B cell (primary cell): ENCODE measurements at places on chromosomes 1 and 21.
A peak's percentile ranks its signal among the peaks of the same experiment; 100 is the strongest.

- DNase-seq: no peak
These were observed 45.4 kb upstream of the ZC3H12A start for GRCh38 chr1:37429029-37429428.

DNA sequence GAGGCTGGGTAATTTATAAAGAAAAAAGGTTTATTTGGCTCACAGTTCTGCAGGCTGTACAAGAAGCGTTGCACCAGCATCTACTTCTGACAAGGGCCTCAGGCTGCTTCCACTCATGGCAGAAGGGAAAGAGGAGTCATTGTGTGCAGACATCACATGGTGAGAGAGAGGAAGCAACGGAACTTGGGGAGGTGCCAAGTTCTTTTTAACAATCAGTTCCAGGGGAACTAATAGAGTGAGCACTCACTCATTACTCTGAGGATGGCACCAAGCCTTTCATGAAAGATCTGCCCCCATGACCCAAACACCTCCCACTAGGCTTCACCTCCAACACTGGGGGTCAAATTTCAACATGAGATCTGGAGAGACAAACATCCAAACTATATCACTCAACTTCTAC lies 77.2 kb downstream of the DDAH1 start:
- DNase-seq: no peak

GRCh38 chr1:2411801-2412394 lies 466 bp downstream of the PEX10 start:
- no peak for DNase-seq

- peak; percentile 64 for DNase-seq
These were observed 8.2 kb downstream of the CEP170 start for GRCh38 chr1:243246916-243247315.

DNA sequence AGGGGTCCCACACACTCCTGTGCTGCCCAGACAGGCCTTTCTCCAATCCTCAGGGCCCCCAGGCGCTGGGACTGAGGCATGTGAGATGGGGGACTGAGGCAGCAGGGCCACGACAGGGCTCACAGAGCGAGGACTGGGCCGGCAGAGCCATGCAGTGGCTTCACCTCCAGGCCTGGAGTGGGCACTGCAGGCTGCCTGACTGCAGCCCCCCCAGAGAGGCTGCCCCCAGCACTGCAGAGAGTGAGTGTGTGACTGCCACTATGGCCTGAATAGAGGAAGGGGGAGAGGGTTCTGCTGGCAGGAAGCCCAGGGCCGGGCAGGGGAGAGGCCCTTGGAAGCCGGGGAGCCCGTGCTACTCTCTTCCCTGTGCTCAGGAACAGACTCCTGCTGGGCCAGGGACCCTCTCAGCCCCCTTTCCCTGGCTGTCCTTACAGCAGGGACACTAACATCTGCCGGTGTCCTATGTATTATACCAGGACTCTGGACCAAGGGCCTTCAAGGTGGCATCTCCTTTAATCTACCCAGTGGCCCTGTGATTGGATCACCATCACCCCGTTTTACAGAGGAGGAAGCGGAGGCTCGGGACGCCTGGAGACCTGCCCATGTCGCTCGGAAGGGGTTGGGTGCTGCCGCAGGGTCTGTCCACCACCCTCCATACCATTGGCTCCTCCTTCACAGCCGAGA lies 20.2 kb upstream of the PLEKHG5 start:
- no peak for DNase-seq

DNA sequence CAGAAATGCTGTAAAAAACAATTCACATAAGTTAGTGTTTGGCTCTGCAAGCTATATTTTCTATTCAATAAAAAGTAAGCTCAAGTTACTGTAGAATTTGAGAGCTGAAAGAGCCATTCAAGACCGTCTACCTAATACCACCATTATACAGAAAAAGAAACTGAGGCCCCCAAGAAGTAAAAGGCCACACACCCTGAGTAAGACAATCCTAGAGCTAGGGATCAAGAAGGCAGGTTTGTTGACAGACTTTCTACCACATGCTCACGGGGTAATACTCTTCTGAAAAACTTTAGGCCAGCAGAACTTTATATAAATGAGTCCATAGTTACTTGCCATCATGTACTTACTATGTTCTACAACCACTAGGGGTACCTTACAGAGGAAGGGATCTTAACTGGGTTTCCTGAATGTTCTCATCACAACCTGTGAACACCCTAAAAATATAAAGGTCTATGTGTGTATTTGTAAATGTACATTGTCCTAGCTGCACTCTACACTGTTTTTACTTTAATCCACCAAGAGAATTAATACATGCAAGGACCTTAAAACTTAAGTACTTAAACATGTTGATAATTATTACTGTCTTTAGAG lies 2.7 kb downstream of the PSMG1 start:
- DNase-seq: peak; percentile 14

- peak; percentile 23 for DNase-seq
These were observed 961 bp upstream of the FUCA1 start for GRCh38 chr1:23869051-23869450.

DNA sequence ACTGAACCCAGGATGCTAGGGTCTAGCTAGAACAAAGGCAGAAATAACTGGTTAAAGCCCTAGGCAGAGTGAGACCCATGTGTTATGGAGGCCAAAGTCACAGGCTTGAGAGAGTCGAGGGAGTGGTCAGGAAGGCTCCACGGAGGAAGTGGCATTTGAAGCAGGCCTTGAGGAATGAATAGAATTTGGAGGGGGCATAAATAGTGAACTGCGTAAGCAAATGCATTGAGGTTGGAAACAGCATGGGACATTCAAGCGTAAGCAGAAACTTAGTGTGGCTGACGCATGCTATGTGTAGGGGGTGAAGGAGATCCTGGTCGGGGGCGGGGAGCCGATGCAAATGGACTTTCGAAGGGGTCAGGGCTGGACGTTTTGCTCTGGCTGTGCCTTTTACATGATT lies 11.5 kb downstream of the AZIN2 start:
- no peak for DNase-seq
